Activated CD4-positive, alpha-beta T cell treated with anti-CD3 and anti-CD28 coated beads, Interleukin-2, amount 50 U/mL, for 4 hours (primary cell): ENCODE measurements at places on chromosomes 2 and 18.

DNA sequence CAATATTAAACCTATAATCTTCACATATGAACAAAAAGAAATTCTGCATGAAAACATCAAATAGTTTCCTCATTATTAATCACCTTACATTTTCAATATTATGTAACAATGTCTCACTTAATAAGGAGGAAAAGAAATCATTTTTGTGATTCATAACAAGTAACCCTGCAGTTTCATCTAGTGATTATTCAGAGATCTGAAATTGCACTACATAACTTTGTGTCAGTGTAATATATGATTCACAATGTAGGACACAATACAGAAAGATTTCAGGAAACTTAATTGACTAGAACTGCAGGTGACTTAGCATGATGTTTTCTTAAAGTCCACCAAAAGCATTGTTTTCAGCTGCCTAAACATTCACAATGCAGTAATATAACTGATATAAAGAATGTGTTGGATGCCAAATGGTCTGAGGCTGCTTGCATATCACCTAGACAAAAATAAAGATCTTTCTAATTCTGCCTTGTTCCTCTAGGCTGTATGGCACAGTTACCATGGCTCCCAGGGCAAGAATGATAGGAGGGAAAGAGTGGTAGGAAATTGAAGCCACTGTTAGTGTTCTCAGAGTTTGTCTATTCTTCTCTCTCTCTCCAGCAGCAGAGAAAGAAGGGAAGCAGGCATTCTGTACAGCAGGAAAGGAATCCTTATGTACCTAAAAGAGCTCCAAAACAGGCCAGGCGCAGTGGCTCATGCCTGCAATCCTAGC is 366.6 kb downstream of the FSIP2 start:
- no peak for DNase-seq

GRCh38 chr2:44918095-44918775 is 23.3 kb upstream of the SIX3 start:
- no peak for DNase-seq

GRCh38 chr2:101793277-101793969 is 95.9 kb downstream of the MAP4K4 start:
- no peak for DNase-seq

- DNase-seq = no peak
Measured at GRCh38 chr18:59983506-59983905, 83.7 kb downstream of the PMAIP1 start.

DNA sequence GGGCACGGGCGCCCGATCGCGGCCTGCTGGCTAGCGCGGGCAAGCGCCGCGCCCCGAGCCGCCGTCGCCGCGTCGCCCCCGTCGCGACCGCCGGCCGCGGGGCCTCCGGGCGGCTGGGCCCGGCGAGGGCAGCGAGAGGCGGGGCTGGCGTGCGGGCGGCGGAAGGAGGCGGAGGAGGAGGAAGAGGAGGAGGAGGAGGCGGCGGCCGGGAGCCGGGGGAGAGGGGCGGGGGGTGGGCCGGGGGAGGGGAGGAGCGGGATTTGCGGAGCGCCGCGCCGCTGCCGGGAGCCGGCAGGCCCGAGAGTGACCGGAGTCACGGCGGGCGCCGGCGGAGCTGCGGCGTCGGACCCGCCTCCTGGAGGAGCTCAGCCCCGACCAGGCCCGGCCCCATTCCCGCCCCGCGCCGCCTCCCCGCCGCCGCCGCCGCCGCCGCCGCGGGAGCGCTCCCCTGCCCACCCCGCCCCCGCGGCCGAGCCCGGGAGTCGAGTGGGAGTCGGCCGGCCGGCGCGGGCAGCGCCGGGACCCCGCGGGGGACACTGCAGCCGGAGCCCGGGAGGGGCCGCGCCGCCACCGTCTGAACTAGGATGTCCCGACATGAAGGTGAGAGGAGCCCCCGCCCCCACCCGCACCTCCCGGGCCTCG is at the start of gene KCMF1:
Gene KCMF1 (plus strand): TSS at position 294 of the 642 bp plus-strand sequence. CDS start 291 bp downstream, at position 585.
- peak; percentile 69 for DNase-seq

GRCh38 chr18:61738488-61738887 is 154.3 kb downstream of the RNF152 start:
- no peak for DNase-seq

DNA sequence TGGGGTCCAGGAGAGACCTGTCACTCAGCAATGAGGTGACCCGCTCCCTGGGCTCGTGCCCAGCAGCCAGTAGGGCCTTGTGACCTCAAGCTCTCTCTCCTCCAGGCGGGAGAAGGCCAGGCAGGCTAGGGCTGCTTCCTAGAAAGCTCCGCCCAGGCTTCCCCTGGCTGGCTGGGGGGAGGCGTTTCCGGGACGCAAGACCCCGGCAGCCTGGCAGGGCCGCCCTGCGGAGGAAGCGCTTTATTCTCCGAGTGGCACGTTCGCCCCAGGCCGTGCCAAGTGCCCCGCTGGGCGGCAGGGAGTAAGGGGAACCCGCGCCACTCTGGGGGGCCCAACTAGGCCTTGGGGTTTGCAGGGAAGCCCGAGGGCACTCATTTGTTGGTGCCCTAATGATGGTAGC is 21.2 kb upstream of the EPAS1 start:
- DNase-seq = no peak

- no peak for DNase-seq
Measured at GRCh38 chr2:103963146-103963725, 890.7 kb upstream of the POU3F3 start.

- DNase-seq = no peak
Measured at GRCh38 chr2:173124441-173124840, 48.8 kb downstream of the MAP3K20 start.

DNA sequence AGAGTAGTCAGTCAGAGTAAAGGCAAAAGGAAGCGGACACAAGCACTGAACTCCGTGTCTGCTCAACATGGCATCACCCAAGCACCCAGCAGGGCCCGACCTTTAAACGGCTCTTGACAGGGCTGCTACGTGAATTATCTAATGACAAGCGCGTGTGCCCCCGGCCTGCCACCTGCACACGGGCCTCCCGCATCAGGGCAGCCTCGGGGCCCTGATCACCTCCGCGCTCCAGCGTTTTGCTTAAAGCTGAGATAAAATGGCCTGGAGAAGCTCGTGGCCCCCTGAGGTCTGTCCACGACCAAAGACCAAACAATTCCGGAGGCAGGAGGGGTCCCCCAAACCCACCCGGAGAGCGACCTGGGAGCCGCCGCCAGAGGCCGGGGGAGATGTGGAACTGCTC is 376 bp downstream of the NDUFA10 start:
- DNase-seq = peak; percentile 16

- DNase-seq = no peak
Measured at GRCh38 chr18:62651276-62652056, 63.9 kb upstream of the PHLPP1 start.

DNA sequence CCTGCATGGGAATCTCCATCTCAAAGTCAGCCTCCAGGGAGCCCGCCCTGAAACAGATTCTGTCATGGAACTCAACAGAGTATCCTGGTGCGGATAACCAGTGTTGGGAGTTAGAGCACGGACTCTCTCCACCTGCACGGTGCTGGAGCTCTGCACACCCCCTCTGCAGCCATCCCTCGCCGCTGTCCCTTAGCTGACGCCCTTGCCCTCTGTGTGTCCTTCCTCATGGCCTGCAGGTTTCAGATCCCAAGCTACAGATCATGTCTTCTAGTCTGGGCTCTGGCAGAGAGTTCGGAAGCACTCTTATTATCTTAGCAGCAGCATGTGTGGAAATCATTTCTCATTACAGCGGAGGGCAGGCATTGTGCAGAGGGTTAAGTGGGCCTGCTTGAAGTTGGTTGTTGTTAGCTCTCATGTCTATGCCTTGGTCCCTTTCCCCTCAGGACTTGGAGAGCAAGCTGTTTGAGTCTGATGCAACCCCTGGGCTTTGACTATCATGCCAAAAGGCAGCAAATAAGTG is 26.0 kb downstream of the TMEM127 start:
- no peak for DNase-seq

DNA sequence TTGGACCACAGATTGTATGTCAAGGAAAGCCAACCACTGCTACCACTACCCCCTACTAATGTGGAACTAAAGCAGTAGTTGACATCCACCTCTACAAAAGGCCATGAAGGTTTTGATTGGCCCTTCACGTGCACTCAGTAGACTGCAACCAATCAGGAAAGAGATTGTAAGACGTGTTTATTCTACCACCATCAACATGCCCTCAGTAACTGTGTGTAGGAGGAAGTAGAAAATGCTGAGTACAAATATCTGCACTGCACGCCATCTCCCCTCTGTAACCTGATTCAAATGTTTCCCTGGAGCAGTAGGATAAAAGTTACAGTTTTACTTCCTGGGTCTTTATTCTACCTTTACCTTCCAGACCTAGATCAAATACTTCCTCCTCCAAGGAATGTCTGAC is 2.9 kb upstream of the CASP10 start:
- DNase-seq = no peak

DNA sequence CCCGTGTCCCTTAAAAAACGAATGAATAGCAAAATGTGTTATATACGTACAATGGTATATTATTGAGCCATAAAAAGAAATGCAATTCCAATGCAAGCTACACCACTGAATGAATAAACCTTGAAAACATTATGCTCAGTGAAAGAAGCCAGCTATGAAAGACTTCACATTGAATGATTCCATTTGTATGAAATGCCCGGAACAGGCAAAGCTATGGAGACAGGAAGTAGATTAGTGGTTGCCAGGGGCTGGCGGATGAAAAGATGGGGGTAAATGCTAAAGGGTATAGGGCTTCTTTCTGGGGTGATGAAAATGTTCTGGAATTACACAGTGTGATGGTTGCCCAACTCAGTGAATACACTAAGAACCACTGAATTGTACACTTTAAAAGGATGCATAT is 113.3 kb downstream of the NOL10 start:
- no peak for DNase-seq
